Kidney tubule cell (primary cell): ENCODE measurements at places on chromosomes 5 and 9.

DNA sequence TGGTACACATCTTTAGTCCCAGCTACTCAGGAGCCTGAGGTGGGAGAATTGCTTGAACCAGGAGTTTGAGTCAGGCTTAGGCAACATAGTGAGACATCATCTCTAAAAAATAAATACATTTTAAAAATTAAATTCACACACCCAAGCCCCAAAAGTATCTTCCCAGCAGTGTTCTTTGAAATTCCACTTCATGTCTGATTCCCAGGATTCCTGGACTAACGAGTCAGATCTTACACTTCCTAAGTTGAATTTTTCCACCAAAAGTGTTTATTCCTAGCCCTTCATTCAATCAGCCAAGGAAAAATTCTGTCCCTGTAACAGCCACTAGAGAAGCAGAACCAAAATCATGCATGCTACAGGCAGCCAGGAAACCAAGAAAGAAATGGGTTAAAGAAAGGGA lies 970.9 kb downstream of the EFNA5 start:
- DNase-seq = no peak

DNA sequence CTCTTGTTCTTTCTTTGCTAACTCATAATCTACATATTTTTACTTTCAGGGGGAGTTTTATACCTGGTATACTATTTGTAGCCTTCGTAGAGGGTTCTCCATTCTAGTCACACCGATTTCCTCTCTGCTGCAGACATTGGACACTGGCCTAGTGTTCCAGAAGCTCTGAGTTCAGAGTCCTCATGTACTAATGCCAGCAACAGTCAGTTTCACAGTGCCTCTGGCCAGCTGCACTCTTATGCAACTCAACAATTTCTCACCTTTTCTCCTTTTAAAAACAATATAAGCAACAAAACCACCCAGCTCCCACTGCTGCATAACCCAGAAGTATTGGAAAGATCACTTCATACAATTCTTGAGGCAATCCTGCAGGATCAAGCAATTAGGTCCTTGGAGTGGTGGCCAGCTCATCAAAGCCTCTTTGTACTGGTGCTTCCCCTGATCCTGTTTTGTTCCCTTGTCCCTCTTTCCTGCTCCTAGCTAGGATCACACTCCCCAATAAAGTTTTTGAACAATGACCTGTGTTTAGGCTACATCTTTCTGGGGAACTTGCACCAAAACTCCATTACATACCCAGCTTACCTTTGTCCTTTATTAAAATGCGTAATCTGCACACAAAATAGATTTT lies 98.1 kb upstream of the TUT7 start:
- DNase-seq = no peak

DNA sequence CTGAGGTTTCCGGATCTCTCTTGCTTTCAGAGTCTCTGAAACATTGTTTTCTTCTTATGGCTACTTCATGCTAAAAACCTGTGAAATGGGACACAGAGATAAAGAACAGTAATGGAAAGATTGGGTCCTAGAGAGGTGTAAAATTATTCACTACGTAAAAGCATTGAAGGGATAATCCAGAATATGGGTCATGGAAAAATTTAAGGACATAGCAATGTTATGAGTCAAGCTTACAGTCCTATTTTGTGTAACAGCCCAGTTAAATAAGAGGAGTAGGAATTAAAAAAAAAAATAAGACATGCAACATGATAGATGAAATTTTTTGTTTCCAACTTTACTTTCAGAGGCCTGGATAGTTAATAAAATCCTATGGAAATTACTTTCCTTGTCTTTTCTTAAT lies 61.9 kb upstream of the ELL2 start:
- DNase-seq = peak; percentile 34

DNA sequence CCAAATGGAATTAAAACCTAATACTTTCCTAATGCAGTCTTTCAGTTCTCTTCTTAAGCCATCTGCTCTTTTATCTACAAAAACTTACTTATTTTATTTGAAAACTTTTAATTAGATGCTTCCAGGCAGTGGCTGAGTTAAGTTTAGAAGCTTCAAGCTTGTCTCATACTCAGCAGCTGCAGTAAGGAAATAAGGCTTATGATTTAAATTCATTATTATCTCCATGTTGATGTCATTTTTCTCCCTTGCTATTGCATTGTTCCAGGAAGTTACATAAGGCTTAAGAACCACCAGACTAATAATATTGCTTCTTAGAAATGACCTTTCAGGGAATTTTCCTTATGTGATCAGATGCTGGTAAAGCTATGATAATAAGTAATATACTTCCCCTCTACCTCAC lies 119.6 kb downstream of the PPP2R2B start:
- no peak for DNase-seq

DNA sequence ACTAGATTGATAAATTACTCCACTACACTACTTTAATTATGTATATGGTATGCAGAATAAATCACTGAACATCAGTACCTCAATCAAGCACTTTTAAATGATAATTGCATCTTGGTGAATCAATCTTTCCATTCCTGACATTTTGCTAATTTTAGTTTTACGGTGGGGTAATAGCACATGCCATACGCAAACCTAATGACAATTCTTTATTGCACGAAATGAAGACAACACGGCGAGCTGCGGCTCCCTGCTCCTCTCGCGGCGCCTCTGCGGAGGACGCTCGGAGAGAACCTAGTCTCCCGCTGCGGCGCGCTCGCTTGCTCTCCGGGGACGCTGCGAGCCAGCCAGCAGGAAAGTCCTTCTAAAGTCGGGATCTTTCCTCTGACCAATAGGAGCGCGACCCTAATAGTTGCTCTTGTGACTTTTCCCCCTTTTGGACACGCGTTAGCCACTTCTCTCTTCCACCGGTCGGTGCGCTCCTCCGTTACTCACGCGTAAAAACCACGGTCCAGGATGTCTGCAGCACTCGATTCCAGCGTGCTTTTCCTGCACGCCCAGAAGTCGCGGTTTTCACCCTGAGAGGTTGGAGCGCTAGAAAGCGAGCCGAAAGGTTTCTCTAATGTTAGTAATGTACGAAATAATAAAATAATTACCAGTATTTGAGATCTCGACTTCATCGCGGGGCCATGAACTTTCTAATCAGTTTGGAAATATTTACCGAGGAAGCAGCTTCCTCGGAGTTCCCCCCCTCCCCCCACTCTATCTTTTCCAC lies 1.0 kb upstream of the MEF2C start:
- DNase-seq = peak; percentile 57

DNA sequence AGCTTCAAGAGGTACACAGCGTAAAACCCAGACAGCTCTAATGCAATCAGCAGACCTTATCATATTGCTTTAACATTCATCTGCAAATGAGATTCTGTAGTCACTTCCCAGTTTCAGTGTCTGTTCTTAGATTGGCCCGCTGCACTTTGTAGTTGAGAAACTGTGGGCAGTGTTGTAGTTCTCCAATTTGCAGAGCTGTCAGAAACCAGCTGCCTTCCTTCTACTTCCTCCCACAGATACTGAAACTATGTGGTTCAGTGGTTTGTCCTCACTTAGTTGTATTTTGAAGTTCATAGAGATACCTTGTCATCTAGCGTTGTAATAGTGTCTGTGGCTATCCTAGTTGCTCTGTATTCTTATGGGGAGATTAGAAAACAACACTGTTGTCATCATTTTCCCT lies 39.6 kb upstream of the TRIM36 start:
- DNase-seq = no peak

GRCh38 chr5:120199559-120199958 lies 264.5 kb upstream of the PRR16 start:
- no peak for DNase-seq

DNA sequence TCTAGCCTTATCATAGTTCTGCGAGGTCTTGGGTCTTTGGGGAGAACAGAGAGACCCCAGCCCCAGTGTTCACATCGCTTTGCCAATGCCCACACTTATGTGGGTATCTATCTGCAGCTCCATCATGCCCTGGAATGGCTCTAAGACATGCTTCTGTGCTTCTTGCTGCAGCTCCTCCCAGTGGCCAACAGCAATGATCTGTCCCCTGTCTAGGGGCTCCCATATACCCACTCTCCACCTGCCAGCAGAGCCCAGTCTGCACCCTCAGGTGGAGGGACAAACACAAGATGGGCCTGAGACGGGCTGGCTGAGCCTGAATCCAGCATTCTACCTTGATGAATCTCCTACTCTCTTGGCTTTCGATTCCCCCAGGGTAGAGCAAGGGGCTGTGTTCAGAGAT lies 14.6 kb upstream of the DAP start:
- no peak for DNase-seq

GRCh38 chr9:15509931-15510788 lies 610 bp downstream of the PSIP1 start:
- DNase-seq = peak; percentile 35

- DNase-seq = peak; percentile 59
These were observed 153.1 kb upstream of the OTULINL start for GRCh38 chr5:14428302-14429081.

DNA sequence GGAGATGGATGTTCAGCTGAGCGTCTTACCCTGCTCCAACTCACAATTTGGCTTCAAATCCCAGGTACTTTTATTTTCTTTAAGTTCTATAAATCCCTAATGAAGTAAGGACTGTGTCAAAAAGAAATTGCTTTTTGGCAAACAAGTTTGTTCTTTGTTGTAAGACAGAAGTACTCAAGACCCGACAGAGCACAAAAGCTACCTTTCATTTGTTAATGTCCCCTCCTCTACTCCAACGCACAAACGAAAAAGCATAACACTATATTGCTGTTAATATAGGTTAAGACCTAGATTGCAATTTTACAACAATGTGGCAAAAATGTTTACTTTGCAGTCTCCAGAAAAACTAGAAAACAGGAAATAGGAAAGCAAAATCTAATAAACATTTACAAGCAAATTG lies 595.4 kb upstream of the DMAC1 start:
- no peak for DNase-seq

GRCh38 chr5:95686651-95687050 lies 3.9 kb upstream of the SPATA9 start:
- DNase-seq = no peak

GRCh38 chr5:123800640-123801039 lies 288.7 kb downstream of the CSNK1G3 start:
- DNase-seq = peak; percentile 33

DNA sequence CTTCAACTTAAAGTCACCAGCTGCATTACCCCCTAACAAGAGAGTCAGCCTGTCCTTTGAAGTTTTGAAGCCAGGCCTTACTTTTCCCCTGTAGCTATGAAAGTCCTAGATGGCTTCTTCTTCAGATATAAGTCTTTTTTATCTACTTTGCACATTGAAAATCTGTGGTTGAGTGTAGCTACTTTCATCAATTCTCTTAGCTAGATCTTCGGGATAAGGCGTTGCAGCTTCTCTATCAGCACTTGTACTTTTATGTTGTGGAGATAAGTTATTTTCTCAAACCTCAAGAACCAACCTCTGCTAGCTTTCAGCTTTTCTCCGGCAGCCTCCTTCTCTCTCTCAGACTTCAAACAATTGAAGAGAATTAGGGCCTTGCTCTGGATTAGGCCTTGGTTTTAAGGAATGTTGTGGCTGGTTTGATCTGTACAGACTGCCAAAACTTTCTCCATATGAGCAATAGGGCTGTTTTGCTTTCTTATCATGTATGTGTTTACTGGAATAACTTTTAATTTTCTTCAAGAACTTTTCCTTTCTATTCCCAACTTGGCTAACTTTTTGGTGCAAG lies 21.6 kb downstream of the CATSPER3 start:
- no peak for DNase-seq

DNA sequence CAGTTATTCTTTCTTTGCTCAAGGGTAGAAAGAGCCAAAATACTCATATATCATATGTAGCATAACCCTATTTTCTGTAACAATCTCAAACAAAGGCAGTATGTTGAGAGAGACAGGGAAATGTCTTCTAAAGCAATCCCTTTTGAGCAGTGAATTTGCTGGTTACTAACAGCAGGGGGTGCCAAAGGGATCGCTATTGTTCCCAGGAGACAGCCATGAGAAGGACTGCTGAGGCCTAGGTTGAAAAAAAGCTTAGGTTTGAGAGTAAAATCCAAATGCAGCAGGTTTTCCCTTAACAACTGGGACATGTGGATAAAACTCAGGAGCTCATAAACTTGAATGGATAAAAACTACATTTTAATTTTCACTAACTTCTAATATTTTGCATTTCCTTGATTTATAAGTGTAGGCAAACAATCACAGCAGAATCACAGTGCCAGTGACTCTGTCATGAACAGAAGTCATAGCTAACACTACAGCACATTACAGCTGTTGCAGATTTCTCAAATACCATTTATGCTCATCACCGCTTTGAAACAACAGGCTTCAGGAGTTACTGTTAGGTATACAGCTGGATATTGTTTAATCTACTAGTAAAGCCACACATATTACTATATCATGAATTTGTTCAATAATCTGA lies 148.4 kb downstream of the MAPKAP1 start:
- DNase-seq = peak; percentile 77

DNA sequence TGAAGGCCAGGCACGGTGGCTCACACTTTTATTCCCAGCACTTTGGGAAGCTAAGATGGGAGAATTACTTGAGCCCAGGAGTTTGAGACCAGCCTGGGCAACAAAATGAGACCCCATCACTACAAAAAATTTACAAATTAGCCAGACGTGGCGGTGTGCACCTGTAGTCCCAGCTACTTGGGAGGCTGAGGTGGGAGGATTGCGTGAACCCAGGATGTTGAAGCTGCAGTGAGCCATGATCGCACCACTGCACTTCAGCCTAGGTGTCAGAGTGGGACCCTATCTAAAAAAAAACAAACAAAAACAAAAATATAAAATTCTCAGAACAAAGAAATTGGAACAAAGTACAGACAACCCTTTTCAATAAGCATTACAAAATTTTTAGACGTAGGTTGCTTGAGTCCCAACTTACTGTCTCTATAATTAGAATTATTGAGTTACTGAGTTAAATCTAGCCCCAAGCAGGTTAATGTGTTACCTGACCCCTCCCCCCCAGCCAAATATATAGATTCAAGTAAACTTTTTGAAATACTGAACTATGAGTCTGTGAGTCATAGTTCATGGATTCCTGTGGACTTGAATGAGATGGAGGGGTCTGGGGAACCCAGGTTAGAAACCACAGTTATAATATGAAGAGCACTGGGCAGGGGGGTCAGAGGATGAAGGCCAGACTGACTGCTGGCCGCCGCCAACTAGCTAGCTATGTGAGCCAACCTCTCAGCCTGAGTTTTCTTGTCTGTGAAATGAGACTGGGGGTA lies 173.1 kb downstream of the AOPEP start:
- DNase-seq = no peak

- no peak for DNase-seq
These were observed 105.1 kb downstream of the INSYN2B start for GRCh38 chr5:169875091-169875728.
